ENCODE measurements at places on chromosomes 3 and 15.
A peak's percentile ranks its signal among the peaks of the same experiment; 100 is the strongest.

GRCh38 chr3:191648787-191649186 is 187.8 kb downstream of the PYDC2 start:
- no peak for DNase-seq

DNA sequence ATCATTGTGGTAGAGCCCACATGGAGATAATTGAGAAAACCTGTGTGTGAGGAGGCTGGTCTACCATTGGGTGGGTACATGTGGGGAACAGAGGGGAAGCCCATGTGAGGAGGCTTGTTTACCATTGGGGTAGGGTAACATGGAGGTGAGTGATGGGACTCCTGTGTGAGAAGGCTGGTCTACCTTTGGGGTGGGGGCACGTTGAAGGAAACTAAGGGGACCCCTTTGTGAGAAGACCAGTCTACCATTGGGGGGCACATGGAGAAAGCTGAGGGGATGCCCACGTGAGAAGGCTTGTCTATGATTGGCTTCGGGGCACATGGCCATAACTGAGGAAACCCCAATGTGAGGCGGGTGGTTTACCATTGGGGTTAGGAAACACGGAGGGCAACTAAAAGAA is 158.5 kb downstream of the FBLN2 start:
- no peak for DNase-seq

- no peak for DNase-seq
These were observed 7.6 kb upstream of the NR2E3 start for GRCh38 chr15:71802770-71803169.

GRCh38 chr15:100116416-100117190 is 225.2 kb downstream of the ADAMTS17 start:
- DNase-seq: peak; percentile 67

DNA sequence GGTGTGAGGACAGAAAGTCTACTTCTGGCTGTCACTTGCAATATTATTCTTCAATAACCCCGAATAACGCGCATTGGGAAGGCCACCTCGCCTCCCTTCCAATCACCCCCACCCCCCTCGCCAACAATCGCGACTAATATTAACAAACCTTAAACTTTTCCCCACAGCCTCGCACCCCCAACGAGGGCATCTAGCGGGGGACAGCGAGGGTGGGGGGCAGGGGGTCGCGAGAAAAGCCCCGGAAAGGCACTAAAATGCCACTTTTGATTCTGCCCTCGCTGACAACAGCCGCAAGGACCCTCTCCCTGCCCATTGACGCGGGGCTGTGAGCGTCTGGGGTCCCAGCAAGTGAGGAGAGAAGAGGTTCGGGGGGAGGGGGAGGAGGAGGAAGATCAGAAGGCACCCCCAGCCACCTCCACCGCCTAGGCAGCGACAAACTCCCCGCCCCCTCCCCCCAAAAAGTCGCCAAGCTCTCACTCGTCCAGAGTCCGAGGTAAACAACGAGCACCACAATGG is 868 bp downstream of the SATB1 start:
- DNase-seq: peak; percentile 15

- DNase-seq: no peak
These were observed 144.6 kb downstream of the MCTP2 start for GRCh38 chr15:94375997-94376396.

DNA sequence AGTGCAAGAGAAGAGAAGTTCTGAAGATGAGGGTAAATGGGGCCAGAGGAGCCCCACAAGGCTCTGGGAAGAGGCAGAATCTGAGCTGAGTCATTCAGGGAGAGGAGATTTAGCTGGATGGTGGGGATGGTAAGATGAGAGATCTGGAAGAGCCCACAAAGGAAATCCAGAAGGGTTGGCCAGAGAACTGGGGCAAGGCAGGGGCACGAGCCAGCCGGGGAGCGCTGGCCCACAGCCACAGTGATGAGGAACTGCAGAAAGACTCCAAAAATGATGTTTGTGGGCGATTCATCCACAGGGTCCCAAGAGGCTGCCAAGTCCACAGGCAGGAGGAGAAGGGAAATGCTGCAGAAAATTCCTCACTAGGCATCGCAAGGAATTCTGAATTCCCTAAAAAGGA is 75.9 kb upstream of the ATP2B2 start:
- no peak for DNase-seq

DNA sequence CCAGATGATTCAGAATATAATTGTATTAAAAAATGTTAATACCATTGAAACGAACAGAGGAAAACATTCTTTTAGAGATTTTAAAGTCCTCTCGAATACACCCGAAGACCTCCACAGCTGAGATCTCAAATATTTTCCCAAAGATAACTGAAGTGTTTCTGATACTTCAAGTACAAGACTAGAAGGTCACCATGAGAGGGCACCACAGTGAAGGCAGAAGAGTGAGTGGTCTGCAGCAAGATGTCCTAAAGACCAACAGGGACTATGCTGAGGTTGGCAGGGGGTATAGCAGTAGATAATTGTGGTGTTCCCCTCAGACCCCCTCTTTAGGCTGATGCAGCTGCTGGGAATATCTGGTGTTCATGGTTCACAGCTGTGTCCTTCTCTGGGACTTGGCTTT is 156.5 kb downstream of the PDCD6IP start:
- no peak for DNase-seq

- no peak for DNase-seq
These were observed 47.5 kb downstream of the GTPBP8 start for GRCh38 chr3:113038328-113038727.

GRCh38 chr3:71657831-71658530 is 67.2 kb downstream of the EIF4E3 start:
- peak; percentile 87 for DNase-seq

GRCh38 chr3:132721479-132722164 is 587 bp downstream of the NPHP3 start:
- peak; percentile 60 for DNase-seq

DNA sequence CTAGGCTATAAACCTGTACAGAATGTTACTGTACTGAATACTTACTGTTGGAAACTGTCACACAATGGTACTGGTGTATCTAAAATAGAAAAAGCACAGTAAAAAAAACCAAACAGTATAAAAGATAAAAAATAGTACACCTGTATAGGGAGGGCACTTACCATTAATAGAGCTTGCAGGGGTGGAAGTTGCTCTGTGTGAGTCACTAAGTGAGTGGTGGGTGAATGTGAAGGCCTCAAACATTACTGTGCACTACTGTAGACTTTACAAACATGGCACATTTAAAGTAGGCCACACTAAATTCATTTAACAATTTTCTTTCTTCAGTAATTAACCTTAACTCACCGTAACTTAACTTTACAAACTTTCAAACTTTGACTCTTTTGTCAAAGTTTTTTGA is 22.0 kb downstream of the B3GALNT1 start:
- DNase-seq: no peak

DNA sequence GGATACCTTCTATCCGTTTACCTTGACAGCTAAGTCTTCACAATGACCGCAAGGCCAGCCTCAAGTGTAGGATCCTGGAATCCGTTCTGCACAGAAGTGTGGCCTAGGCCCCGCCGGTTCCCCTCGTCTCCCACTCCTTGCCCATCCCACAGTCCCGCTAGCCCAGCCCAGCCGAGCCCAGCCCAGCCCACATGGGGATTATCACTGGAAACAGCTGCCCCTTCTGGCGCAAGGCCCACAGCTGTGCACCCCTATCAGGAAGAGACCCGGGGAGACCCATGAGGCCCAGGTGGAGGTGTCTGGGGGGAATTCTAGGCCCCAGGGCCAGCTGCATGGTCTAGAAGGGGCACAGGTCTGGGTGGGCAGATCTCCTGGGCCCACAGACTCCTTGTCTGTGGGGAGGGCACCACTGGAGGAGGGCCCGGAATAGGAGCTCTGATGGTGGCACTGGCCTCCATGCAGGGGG is 27.9 kb upstream of the KLF13 start:
- DNase-seq: no peak

DNA sequence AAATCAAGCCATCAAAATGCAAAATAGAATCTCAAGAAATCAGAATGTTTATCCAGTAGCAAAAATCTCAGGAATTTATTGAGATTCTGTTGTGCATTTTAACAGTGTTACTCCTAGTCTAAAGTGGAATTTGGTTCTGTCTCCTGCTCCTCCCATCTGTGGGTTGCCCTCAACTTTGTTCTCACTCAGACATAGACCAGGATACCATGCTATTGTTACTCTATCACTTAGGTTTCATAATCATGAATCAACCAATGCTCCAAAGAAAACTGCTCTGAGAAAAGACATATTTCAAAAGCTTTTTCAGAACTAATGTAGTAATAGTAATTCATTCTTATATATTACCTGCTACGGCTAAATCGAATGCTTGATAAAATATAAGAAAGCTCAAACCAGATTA is 274.7 kb downstream of the RBMS3 start:
- DNase-seq: no peak

DNA sequence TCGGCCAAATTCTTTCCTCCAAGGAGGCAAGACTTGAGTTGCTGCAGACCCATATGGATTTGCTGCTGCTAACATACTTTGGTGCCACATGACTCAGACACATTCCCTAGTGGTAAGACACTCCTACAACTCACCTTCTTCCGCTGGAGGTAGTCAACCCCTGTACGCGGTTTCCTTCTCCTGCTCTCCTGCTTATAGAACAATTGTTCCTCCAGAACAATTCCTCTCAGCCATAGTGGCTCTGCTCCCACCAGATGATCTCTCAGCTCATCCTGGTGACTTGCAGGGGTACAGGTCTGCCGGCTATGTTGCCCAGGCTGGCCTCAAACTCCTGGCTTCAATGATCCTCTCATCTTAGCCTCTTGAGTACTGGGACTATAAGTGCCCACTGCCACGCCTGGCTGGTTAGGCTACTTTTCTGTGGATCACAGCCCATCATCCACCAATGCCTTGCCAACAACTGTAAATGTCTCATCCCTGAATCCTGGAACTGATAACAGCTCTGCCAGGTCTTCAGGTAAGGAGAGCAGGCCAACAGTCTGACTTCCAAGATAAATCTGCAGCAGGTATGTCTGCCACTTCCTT is 2.4 kb upstream of the CXCR6 start:
- no peak for DNase-seq

GRCh38 chr3:27914199-27914598 is 192.1 kb upstream of the EOMES start:
- DNase-seq: no peak

DNA sequence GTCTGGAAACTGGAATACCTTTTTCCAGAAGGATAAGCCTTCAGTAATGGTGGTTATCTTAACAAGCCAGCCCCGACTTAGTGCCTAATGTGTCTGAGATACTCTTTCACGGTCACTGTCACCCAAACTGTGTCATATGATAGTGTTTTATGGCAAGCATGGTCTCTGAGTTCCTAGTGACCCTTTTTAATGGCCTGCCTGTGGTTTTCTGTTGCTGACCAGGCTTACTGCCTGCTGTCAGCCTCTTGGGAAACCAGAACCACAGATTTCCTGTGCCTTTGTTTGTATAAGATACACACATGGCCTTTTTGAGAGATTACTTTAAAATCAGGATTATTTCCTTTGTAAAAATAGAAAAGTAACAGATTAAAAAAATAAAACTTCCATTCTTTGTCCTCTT is 22.4 kb downstream of the HPS3 start:
- no peak for DNase-seq

- no peak for DNase-seq
These were observed 30.0 kb downstream of the SHQ1 start for GRCh38 chr3:72818092-72818773.

DNA sequence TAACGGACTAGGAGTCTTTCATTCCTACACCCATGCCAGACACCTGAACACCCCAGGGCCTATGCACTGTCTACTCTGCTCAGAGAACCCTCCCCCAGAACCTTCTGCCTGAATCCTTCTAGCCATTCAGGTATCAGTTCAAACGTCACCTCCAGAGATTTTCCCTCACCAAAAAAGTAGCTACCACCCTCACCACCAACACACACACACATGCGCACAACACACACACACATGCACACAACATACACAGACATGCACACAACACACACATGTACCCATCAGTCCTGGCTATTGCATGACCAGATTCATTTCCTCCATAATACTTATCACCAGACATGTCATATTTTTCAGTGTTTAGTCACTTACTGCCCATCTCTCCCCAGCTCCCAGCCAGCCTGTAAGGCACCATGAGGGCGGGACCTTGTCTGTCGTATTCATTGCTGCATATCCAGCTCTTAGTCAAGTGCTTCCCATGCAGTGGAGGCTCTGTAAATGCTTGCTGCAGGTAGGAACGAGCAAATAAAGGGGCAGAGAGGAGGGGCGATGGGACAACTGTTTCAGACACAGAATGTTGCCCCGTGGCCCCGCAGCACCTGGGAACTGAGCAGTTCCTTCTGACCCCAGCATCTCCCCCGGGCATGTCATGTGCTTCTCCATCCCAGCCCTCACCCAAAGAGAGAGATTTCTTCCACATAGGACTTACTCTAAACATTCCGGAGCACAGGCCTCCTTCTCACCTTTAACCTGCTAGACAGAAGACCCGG is 29.2 kb downstream of the XXYLT1 start:
- no peak for DNase-seq

- no peak for DNase-seq
These were observed 6.7 kb downstream of the FAM162A start for GRCh38 chr3:122390665-122391064.

DNA sequence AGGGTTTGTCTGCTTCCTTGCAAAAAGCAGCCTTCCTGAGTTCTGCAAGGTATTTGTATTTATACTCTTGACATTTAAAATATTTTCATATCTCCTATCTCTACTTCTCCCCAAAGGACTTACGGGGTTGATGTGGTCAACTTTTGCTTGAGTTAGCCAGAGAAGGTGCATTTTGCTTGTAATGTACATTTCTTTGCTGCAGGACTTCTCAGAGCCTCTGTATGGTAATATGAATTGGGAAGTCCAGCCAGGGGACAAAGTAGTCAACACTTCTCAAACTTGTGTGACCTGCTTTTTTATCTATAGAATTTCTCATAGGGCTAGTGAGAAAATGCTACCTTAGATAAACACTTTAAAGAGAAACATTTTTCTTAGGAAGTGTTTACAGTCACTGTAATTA is 148.2 kb upstream of the LRIG1 start:
- no peak for DNase-seq

GRCh38 chr3:17259685-17260084 is 374.9 kb downstream of the PLCL2 start:
- DNase-seq: no peak

DNA sequence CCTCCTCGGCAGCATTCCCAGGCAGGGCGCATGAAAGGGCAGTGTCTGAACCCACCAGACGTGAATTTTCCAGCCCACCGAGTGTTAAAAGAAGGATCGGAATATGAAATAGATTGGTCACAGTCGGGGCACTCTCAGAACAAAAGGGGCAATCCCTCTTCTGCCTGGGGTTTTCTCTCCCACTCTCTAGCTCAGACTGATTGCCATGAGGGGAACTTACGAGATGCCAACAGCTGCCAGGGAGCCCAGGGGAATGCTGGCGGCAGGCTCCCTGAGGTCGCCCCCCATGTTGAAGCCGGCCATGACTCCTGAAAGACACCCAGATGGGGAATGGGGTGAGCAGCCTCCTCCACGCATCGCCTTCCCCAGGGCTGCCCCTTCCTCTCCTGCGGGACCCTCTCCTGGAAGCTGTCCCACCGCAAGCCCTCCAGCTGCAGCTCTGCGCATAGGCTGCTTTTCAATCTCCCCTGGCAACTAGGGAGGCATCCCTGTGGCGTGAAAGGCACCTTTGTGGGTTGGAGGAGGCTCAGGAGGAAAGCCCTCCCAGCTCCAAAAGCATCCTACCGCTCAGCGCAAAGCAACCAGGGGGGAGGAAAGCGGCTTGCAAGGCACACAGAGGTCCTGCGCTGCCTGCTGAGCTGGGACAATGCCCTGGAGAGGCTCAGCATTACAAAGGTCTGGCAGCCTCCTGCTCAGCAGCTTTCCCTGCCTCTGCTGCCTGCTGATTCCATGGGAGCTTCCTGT is 64.8 kb upstream of the HEG1 start:
- no peak for DNase-seq
